Stimulated activated CD4-positive, alpha-beta T cell treated with anti-CD3 and anti-CD28 coated beads, Interleukin-15, amount 100 ng/mL, for 1 hour (primary cell): ENCODE measurements at places on chromosomes 6 and 20.
A peak's percentile ranks its signal among the peaks of the same experiment; 100 is the strongest.

GRCh38 chr6:75170691-75171560, 34.9 kb downstream of the COL12A1 start:
- DNase-seq: no peak

DNA sequence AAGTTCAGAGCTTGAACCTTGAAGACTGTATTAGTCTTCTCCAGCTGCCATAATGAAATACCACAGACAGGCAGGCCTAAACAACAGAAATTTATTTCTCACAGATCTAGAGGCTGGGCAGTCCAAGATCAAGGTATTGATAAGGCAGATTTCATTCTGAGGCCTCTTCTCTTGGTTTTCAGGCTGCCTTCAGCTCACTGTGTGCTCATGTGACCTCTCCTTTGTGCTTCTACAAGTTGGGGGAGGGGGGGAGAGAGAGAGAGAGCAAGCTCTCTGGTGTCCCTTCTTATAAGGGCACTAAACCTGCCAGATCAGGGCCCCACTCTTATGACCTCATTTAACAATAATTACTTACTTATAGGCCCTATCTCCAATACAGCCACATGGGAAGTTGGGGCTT, 102.6 kb upstream of the RSPO3 start:
- DNase-seq: no peak

- DNase-seq: no peak
Measured at GRCh38 chr20:19780261-19780660, 22.2 kb downstream of the RIN2 start.

- DNase-seq: no peak
Measured at GRCh38 chr6:155014670-155015300, 19.7 kb downstream of the TIAM2 start.

GRCh38 chr6:109194880-109195279, 99.6 kb downstream of the CEP57L1 start:
- no peak for DNase-seq

DNA sequence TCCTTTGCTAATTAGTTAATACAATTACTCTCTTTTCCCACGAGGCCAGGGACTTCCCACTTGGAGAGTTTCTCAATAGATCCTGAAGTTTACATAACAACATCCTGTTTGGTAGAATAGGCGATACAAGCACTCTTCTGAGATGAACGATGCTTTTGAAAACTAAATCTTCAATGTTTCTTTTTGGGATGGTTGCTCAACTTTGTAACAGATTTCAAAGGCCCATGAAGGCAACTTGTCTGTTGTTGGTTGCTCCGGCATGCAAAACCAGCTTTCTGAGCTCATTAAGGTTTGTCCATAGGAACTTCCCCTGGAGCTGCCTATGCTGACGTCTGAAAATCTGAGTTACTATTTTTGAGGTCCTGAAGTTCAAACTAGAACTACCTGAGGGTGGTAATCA, 25.9 kb upstream of the ROS1 start:
- DNase-seq: no peak

- no peak for DNase-seq
Measured at GRCh38 chr6:131377112-131377705, 195.8 kb upstream of the ARG1 start.

- DNase-seq: no peak
Measured at GRCh38 chr20:45944965-45945677, 10.6 kb downstream of the PCIF1 start.

- no peak for DNase-seq
Measured at GRCh38 chr6:84625506-84625905, 138.9 kb downstream of the TBX18 start.

- no peak for DNase-seq
Measured at GRCh38 chr6:83292900-83293843, 100.0 kb downstream of the RWDD2A start.

- no peak for DNase-seq
Measured at GRCh38 chr6:82740072-82740471, 325.6 kb downstream of the UBE3D start.

GRCh38 chr6:153058909-153059308, 56.4 kb upstream of the MTRF1L start:
- DNase-seq: no peak

DNA sequence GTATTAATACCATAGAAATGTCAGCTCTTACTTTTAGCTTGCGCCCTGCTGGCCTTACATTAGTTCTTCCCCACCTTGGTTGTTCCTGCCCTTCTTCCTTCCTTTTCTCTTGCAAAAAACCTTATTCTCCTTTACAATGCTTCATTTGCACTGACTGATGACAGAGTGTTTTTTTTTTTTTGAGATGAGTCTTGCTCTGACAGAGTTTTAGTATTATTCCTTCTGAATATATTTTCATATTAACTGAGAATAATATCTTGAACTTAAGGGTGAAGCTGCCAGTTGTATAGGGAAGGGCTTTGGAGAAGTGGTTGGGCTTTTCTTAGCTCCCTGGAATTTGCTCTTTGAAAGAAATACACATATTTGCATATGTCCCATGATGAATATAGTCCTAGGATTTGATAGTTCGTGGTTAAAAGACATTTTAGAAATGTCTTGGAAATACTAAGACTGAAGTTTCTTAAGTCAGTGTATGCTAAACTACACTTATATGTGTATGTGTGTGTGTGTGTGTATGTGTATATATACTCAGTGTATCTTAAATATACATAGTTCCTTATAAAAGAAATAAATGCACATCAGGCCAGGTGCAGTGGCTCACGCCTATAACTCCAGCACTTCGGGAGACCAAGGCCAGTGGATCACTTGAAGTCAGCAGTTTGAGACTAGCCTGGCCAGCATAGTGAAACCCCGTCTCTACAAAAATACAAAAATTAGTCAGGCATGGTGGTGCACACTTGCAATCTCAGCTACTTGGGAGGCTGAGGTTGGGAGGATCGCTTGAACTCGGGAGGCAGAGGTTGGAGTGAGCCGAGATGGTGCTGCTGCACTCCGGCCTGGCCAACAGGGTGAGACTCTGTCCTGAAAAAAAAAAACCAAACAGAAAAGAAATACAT, 216.1 kb upstream of the MYLIP start:
- no peak for DNase-seq

GRCh38 chr20:17155401-17155800, 71.4 kb upstream of the PCSK2 start:
- no peak for DNase-seq

DNA sequence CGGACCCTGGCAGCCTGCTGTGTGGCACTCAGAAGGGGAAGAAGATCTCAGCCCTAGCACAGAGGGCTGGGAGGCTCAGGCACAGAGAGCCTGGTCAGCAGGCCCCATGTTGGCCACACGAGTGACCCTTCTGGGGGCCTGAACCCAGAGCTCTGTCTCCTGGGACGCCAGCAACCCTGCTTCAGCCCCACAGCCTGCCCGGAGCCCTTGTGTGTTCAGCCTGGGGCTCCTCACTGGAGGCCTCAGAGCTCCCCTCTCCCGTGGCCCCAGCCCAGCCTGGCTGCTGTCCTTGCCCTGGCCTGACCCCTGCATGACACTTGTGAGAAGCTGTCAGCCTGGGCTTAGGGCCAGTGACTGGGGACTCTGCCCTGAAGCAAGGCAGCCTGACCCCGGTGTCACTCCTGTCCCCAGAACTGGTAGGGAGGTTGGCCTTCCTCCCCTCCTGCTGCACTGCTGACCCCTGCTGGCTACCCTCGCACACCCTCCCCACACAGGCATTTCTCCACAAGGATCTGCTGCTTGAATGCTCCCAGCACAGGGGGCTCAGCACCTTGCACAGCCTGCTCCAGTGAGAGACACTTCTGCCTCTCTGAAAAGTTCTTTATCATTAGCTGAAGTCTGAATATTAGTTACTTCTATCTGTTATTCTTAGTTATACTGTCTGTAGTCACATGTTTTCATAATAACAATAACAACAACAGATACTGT, 15.4 kb upstream of the IP6K3 start:
- peak; percentile 15 for DNase-seq

GRCh38 chr6:23890543-23891227, 235.3 kb upstream of the NRSN1 start:
- DNase-seq: no peak

GRCh38 chr6:157498817-157499216, 117.8 kb downstream of the ZDHHC14 start:
- DNase-seq: no peak

DNA sequence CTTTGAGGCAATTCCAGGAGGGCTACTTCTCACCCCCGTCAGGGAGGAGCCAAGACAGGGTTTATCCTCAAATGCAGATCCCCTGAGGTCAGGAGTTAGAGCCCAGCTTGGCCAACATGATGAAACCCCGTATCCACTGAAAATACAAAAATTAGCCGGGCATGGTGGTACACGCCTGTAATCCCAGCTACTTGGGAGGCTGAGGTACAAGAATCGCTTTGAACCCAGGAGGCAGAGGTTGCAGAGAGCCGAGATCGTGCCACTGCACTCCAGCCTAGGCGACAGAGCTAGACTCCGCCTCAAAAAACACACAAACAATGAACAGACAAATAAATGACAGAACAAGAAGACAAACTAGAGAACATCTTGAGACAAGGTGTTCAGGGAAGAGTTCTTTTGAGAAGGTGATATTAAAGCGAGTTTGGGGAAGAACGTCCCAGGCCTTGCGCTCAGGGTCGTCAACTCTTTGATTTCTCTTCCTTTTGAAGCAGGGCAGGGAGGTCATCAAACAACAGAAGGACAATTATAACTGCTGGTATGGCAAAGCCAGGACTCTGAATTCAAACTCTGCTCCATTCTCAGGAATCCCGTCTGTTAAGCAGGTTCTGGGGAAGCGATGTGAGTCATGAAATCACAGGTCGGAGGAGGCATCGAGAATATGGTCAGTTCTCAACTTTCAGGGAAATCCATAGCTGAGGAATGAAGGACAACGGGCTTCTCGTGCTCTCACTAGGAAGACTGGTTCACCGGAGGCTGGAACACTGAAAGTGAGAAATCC, 1.4 kb upstream of the RALY start:
- DNase-seq: no peak

DNA sequence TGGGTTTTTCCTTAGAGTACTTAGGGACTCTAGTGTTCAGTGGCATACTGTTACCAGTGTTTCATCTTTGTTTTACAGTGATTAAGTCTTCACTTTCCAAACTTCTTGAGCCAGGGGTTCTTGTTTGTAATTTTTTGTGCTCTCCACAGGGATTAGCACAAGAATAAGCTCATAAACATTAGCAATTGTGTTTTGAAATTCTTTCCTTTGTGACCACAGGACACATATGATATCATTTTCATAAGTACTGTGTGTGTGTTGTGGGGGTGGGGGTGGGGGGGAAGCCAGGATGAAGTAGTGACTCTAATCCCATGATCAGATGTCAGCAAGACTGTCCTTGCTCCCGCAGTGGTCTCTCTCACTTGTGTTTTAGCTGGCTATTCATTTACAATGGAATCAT, 101.5 kb upstream of the SCP2D1 start:
- no peak for DNase-seq

- no peak for DNase-seq
Measured at GRCh38 chr6:106574741-106575458, 54.4 kb downstream of the RTN4IP1 start.

- no peak for DNase-seq
Measured at GRCh38 chr6:130152908-130153510, 69.7 kb downstream of the SAMD3 start.

DNA sequence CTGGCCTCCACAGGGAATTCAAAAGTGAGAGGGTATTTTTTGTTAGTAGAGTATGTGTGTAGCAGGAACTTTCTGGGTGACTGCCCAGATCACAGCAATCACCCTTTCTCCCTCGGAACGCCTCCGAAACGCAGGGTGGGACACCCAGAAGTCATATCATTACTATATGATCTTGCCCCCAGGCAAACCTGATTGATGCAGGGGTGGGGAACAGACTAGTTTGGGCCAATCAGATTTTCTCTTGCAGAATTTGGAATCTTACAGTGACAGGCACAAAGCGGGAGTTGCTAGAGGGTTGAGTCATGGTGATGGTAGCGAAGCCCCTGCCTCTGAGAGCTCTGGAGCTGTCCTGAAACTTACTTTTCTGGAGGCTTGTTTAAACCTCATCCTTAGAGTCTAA, 16.5 kb upstream of the RPN2 start:
- no peak for DNase-seq

DNA sequence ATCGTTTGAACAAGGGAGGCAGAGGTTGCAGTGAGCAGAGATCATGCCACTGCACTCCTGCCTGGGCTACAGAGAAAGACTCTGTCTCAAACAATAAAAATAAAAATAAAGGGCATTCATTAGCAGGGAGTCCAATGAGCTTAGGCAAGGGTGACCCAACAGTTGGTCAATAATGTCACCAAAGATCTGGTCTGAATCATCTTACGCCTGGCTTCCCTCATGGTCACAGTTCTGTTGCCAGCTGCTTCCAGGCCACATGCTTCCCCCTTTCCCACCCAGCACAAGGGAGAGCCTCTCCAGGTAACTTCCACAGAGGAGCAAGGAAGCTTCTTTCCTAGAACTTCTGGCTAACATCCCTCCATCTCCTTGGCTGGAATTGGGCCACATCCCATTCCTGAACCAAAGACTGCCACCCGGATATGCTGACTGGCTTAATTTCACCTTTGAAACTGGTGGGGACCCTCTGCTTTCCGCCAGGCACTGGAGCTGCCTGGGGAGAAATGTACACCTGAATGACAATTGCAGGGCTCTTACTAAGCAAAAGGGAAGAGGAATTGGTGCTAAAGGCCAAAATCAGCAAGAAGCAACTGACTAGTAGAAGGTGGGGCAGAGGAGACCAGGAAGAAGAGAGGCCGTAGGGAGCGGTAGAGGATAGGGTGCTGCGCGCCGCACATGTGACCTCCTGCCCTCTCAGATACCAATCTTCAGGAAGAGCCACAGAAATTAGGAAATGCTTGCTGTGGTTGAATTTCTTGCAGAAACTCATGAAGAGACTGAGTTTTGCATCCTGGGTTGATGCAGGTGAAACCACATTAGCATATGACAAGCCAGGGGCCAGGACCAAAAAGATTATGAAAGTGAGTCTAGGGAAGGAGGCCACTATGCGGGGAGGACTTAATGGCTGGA, 8.3 kb upstream of the SCML4 start:
- no peak for DNase-seq

- no peak for DNase-seq
Measured at GRCh38 chr20:60964911-60965310, 287.1 kb upstream of the CDH4 start.

DNA sequence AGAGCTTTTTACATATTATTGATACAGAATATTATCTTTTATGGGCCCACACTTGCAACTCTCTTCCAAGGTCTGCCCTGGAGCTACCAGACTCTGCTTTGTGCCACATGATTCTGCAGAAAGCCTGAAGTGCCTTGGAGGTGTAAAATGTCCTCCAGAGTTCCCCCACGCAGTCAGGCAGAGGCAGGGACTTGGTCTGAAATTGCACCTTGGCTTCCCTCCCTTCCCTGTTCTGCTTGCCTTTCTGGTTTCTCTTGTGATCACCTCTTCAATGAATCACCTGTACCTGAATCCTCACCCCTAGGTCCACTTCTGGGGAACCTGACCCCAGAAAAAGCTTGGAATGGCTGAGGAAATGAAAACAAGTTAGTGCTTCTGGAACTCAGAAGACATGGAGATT, 43.0 kb upstream of the TGM2 start:
- DNase-seq: no peak

GRCh38 chr6:17281497-17282481, 628 bp downstream of the RBM24 start:
- no peak for DNase-seq

- no peak for DNase-seq
Measured at GRCh38 chr6:139129284-139129683, 5.6 kb upstream of the HECA start.

GRCh38 chr20:9440892-9441291, 73.5 kb upstream of the LAMP5 start:
- DNase-seq: no peak

- no peak for DNase-seq
Measured at GRCh38 chr6:143743301-143744166, 65.8 kb downstream of the PHACTR2 start.

GRCh38 chr20:24965065-24965919, 16.2 kb downstream of the CST7 start:
- DNase-seq: no peak
